ENCODE measurements at places on chromosomes 6 and 20.

GRCh38 chr20:60955706-60956105 lies 296.4 kb upstream of the CDH4 start:
- DNase-seq, result no peak

GRCh38 chr20:14632906-14633305 lies 295.5 kb upstream of the FLRT3 start:
- no peak for DNase-seq

DNA sequence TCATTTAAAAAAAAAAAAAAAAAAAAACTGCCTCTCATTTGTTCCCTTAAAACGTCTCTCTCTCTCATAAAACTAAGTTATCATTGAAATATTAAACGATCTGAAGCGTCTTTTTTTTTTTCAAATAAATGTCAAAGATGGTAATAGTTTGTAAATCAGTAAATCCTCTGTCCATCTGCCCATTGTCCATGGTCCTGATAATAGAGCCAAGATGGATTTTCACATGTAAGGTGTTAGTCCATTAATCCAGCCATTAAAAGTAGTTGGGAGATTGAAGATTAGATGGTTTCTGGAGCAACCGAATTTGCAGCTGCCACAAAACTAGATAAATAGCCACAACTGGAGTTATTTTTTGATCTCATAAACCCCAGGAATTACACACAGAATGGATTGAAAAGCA lies 145.8 kb upstream of the SNX9 start:
- no peak for DNase-seq

GRCh38 chr6:41687501-41688175 lies 47.8 kb downstream of the TFEB start:
- no peak for DNase-seq

- no peak for DNase-seq
Observed at GRCh38 chr20:48313324-48313723, 514.5 kb downstream of the PREX1 start.

GRCh38 chr6:106158816-106159215 lies 72.7 kb downstream of the PRDM1 start:
- DNase-seq, result no peak

- no peak for DNase-seq
Observed at GRCh38 chr6:33923857-33924514, 120.2 kb upstream of the MLN start.

- no peak for DNase-seq
Observed at GRCh38 chr6:157640746-157641451, 182.1 kb upstream of the SNX9 start.

DNA sequence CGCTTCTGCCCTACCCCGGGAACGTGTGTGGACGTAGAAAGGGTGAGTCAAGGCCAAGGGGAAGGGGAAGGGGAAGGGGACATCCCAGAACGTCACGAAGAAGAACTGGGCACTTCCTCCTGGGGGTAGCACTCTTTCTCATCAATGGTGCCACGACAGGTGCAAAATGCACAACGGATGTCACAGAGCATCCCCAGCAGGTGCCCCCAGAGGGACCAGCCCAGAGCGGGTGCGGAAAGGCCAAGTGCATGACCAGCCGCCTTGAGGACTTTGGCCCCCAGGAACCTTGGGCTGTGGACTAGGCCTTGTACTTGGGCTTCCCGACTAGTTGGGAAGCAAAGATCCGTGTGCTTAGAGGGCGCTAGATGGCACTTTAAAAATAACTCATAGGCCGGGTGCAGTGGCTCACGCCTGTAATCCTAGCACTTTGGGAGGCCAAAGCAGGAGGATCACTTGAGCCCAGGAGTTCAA lies 12.1 kb upstream of the SRC start:
- no peak for DNase-seq

DNA sequence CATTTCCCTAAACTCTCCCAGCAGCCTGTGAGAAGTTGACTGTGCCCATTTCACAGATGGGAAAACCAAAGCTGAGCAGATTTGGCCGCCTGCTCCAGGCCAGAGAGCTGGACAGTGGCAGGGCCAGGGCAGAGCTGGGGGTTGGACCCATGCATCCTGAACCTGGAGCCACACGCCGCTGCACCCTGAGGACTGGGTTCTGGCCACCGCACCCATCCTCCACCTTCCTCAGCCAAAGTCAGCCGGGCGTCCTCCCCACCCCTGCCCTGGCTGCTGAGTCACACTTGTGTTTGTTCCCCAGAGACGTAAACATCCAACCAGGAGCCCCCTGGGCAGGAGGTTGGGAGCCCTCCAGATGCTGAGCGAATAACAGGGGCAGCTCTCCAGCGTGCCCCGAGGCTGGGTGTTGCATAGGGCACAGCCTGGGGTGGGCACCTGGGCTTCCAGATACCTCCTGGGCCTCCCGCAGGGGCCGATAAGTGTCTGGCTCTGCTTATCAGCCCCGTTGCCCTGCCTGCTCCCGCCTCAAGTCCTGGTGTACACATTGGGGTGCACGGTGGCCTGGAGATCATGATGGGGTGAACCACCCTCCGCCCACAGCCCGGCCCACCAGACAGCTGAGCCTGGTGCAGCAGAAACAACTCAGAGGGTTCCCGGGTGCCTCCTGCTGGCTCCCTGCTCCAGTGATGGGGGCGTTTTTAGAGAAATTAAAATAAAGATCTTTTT lies 23.8 kb downstream of the RBM38 start:
- DNase-seq, result no peak

- no peak for DNase-seq
Observed at GRCh38 chr6:13763740-13764381, 50.5 kb downstream of the MCUR1 start.

GRCh38 chr6:11804135-11804534 lies 25.5 kb upstream of the ADTRP start:
- no peak for DNase-seq

DNA sequence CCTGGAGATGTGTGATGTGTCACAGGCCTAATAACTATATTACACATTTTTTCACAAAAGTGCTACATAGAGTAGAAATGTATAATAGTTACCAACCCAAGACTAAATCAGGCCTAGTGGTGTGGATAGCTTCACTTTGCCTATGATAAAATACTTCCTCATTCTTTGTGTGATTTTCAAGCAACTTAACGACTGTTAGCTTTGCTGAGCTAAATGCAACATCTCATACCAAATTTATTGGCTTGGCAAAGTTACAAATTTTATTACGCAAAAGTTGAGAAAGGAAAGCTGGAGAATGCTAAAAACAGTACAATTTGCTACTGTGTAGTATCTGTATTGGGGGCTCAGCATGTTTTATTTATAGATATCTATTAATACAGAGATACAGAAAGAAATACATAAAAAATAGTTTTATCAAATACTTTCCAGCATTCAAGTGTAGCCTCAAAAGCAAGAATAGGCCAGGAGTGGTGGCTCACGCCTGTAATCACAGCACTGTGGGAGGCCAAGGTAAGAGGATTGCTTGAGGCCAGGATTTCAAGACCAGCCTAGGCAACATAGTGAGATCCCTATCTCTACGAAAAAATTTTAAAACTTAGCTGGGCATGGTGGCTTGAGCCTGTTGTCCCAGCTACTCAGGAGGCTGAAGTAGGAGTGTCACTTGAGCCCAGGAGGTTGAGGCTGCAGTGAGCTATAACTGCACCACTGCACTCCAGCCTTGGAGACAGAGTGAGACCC lies 3.6 kb upstream of the EDN1 start:
- no peak for DNase-seq

Data from GM12892 (cell line).